ENCODE measurements at places on chromosomes 5 and 9. TPM values are rescaled to one million over a fixed set of nuclear protein-coding genes. Genes with fewer than 3 reads are reported as not detected.

Gene PDLIM4
- total RNA-seq: 113 TPM

Gene PCDHA9
- total RNA-seq: not detected

Gene PDE6A
- 0.06 TPM for total RNA-seq

Gene RNF224
- total RNA-seq: not detected

Gene IFNA13
- not detected for total RNA-seq

Gene PCDHA6
- total RNA-seq: not detected

Gene OLFM1
- 9.1 TPM for total RNA-seq

Gene DDX4
- not detected for total RNA-seq

Gene RIC1
- total RNA-seq: 11.7 TPM

Gene HRH2
- 21.0 TPM for total RNA-seq

Gene LRRC19
- not detected for total RNA-seq

Gene IL5
- not detected for total RNA-seq

Gene TAF11L4
- total RNA-seq: not detected

Gene COL27A1
- 2.6 TPM for total RNA-seq

Gene SH3PXD2B
- 8.4 TPM for total RNA-seq

Gene HMCN2
- total RNA-seq: 4.2 TPM

Gene ALDOB
- 0.40 TPM for total RNA-seq

Gene NINJ1
- 62.8 TPM for total RNA-seq

Gene PRDM9
- not detected for total RNA-seq

Gene LRRTM2
- total RNA-seq: not detected

Data from right cardiac atrium (tissue), 5 donors.